ENCODE measurements at places on chromosomes 16 and 17. TPM values are rescaled to one million over a fixed set of nuclear protein-coding genes. Genes with fewer than 3 reads are reported as not detected.
A peak's percentile ranks its signal among the peaks of the same experiment; 100 is the strongest.

The SOCS3 gene
- 37.8 TPM for total RNA-seq

The CCDC78 gene
- total RNA-seq = 3.9 TPM

The TNFRSF17 gene
- not detected for total RNA-seq

The ZNF597 gene
- 5.3 TPM for total RNA-seq

The CLEC3A gene
- 0.32 TPM for total RNA-seq

The ABCA10 gene
- total RNA-seq = 17.6 TPM

The ZG16 gene
- not detected for total RNA-seq

The CSNK2A2 gene
- 55.8 TPM for total RNA-seq

The TP53TG3F gene
- total RNA-seq = not detected

The MFSD6L gene
- not detected for total RNA-seq

The PRCD gene
- 20.7 TPM for total RNA-seq

GRCh38 chr16:89827383-89828198, 684 bp upstream of the SPIRE2 start:
- DNase-seq = no peak

GRCh38 chr16:7849841-7850240, 517.2 kb downstream of the RBFOX1 start:
- peak; percentile 29 for DNase-seq

DNA sequence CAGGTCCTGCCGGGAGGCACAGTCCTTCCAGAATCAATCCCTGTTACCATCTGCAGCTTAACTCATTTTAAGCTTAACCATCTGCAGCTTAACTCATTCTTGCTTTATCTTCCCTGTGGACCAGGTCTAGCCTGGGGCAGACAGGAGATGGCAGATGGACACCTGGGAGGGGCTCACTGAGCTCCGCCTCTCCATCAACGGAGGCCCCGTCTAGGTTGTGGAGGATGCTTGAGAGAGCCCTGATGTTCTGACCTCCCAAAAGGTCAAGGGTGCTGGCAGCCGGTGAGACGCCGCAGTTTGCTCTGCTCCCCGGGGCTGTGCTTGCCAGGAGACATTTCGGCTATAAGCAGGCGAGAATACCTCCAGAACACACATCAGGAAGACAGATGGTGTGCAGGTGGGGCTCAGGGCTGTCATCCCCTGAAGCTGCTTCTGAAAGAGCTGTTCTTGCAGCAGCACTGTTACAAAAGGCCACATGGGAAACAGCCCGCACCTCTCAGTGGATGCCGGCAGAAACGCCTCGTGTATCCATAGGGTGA, 41.3 kb downstream of the BAIAP2 start:
- no peak for DNase-seq

DNA sequence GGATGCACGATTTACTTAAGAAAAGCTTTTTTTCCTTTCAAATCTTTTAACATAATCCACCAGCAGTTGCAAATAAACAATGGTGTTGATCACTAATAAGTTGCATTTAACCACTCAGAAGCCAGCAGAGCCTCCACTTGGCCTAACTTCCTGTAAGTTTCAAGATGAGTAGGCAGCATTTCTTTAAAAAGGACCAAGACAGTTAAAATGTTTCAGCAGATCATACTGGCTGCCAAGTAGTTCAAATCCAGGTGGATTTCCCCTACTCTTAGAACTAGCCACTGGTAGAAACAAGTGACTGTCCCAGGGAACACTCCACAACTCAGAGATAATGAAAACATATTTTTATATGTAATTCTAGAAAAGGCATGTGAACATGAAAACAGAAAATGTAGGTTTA, 17.0 kb upstream of the RFFL start:
- DNase-seq = no peak

- no peak for DNase-seq
Observed at GRCh38 chr16:66370786-66371684, 4.5 kb downstream of the CDH5 start.

DNA sequence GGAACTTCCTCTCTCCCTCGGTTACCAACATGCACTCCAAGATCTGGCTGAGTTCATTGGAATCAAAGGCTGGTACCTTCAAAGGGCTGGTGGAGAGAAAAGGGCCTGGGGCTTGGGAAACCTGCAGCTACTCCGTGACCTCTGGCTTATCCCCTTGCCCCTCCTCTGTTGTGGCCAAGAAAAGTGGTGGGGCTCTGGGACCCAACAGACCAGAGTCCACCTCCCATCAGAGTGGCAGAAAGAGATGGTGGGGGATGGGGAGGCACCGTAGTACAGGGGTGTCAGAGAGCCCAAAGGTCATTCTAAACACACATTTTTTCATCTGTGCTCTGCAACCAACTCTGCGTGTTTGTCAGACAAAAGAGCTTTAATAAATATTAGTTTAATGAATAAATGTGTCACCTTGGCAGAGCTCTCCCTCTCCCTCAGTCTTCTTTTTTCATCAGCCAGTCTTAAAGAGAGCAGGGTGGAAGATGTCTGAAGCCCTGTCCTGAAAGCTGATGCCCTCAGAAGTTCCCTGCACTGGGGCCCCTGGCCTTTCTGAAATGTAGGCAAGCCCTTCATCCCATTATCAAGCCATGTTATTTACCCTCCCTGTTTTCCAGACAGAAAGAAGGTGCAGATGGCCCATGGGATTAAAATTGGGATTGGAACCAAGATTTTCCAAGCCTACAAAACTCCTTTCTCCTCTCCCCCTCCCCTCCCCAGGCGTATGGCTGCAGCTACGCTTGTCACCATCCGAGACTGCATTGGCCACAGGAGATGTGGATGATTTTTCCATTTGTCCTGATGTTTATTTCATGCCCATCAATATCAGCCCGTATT, 227.3 kb downstream of the CCDC182 start:
- no peak for DNase-seq

GRCh38 chr17:44416558-44417289, 27.3 kb upstream of the ITGA2B start:
- no peak for DNase-seq

DNA sequence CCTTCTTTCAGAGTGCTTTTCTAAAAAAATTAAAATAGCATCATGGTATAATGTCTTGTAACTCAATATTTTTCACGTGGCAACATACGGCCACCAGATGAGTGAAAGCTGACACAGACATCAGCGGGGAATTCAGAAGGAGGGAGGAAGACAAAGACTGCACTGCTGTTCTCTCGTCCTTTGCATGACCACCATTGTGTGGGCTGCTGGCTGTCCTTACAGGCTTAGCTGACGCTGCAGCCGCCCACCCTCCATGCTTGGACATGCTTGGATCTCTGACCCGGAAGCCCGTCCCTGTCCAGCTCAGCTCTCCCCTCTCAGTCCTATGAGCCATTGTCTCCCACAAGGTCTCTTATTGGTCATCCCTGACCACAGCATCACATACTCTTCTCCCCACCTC, 11.4 kb upstream of the MLYCD start:
- no peak for DNase-seq

DNA sequence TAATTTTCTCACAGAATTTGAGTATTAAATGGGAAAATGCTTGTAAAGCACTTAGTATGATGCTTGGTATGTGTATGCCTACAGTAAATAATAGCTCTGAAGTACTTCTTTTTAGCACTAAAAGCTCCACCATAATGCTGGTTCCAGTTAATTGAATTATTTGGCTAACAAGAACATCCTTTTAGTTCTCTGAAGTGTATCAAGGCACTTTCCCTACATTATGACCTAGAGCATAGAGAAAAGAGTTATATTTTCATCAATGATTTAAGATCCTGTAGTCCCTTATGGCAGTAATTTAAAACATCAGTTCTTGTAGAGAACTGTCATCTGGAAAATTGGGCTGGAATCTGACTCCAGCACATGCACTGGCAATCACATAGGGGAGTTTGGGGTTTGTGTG, 21.9 kb upstream of the PHAF1 start:
- no peak for DNase-seq

GRCh38 chr17:73308017-73308823, 3.6 kb downstream of the CDC42EP4 start:
- DNase-seq = no peak

DNA sequence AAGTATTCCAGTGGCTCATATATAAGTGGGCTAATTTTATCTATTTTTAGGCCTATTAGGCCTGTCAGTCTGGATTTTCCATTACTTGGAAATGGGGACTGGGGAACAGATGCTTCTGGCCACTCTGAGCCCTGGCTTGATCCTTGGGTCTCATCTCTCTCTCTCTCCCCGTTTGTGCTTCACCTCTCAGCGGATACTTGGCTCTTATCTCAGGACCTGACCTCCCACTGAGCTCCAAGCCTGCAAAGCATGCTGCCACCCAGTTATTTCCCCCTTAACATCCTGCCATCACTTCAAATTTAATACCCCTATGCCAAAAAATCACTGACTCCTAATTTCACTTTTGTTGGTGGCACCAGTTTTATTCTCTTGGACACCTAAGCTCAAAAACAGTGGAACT, 4.2 kb downstream of the ZNF843 start:
- DNase-seq = no peak

DNA sequence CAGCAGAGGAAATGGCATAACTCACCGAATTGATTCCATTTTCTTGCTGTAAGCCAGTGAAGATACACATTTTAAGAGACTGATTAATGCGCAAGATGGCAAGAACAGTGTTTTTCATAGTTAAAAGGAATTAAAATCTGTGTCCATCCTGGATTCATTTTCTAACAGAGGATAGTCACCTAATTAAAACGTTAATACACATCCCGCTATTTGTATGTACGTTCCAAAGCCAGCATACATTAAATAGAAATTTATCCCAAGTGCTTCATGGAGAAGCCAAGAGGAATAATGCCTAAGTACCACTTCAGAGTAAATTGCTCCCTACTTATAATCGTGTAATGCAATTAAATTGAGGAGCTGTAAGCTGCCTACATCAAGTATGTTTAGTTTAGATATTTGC, 49.9 kb downstream of the RBFOX1 start:
- no peak for DNase-seq

- DNase-seq = no peak
Observed at GRCh38 chr16:67419931-67420330, 3.7 kb upstream of the ZDHHC1 start.

DNA sequence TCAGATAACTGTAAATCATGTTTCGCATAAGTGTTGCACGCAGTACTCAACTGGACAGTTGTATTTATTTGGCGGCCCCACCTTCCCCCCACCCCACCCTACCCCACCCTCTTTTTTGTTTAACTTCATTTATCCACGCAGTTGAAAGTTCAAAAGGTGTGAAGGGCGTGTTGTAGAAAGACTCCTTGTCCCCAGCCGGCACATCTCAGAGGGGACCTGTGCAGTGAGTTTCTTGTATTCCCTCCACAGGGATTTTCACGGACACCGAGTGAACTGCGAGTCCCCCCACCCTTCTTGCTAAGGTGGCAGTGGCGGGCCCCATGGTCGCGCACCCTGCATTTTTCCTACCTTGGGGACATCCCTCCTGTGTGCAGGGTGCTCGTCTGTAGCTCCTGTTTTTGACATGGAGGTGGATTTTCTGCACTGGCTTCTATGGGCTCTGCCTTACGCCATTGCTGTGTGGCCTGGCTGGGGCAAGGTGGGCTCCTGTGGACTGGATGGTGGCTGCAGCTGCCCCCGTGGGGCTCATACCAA, 36.2 kb downstream of the ADCY7 start:
- DNase-seq = peak; percentile 17

DNA sequence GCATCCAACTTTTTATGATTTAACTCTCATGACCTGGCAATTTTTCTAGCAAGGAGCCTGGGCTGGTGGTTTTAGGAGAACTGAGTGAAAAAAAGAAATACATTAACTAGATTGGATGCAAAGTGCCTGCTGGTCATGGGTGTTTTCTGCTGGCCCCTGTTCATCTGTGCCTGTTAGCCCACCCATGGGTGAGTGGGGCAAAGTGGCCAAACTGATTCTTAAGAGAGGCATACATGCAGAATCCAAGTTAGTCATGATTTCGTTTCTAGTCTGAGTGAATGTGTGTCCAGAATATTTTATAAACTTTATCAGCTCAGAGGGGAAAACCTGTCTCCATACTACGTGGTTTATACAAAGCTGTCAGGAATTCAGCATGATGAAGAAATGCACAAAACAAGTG, 4.6 kb upstream of the ITGAD start:
- DNase-seq = no peak

DNA sequence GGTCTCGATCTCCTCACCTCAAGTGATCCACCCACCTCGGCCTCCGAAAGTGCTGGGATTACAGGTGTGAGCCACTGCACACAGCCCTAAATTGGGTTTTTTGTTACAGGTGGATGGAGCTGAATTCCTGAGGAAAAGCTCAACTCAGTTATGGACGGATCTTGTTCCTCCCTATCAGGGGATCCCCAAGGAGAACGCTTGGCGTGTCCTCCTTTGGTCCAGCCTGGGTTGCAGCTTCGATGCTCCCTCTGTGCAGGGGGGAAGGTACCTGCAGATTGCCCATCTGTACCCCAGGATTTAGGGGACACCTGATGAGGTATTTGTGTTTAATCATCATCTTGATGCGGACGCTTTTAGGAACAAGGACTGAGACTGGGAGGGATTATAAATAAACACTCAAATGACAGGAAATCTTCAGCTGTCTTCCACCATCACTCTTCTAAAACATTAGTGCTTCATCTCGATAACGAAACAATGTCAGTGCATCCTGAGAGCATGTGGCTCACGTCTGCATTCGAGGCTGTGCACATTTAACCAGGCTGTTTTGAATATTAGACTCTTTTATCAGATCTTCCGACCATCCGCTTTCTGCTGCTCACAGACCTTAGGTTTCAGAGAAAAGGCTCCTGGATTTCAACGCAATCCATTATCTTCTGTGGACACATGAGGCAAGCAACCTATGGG, 18.2 kb upstream of the MEIOB start:
- no peak for DNase-seq

DNA sequence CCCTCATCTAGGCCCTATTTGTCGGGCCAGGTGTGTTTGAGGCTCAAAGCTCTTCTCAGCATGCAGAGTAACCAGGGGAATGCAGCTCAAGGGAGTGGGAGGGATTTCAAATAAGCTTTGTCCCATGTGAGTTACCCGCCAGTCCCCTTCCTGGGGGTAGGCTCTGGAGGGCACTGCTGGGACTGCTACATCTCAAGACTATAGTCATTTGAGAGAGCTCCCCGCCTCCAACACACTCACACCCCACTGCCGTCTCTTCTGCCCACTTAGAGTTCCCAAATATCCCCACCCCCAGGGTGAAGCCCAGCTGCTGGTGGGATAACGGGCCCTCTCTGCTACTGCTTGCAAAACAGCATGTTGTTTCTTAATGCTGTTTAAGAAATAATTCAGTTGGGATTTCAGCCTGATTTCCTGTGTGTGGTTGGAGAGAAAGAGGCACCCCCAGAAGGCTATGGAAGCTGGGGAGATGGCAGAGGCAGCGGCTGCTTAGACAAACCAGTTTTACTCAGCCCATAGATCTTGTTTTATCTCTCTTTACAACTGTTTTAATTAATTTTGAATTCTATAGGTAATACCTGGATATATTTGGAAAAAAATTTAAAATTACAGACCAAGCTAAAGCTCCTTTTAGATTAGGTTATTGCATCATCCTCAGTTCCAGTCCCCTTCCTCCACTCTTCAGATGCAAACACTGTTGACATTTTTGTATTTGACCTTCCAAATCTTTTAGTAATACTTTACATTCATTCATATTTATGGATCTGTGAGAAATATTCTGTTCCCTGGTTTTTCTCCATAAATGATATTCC, 4.1 kb upstream of the MPO start:
- DNase-seq = no peak

GRCh38 chr17:38715216-38715943, 10.3 kb downstream of the MLLT6 start:
- no peak for DNase-seq

GRCh38 chr17:9875441-9875840, 29.6 kb downstream of the RCVRN start:
- DNase-seq = no peak

Data from dorsolateral prefrontal cortex (tissue), 122 donors.